EH (cell line): ENCODE measurements at places on chromosomes 7 and 10.

- DNase-seq: peak; percentile 45
Observed at GRCh38 chr10:30865141-30865926, 166.3 kb downstream of the ZNF438 start.

DNA sequence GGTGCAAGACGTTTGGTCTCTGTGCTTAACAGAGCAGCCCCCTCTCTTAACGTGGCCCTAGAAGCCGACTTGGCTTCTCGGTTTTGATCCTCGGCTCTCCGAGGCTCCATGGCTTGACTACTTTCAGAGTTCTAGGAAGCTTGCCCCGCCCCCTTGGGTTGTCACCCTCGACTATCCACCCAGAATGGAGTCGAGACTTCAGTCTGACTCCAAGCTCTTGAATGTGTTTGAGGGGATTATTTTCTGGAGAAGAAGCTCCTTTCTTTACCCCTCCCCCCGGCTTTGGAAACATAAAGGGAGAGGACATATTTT lies 448 bp downstream of the SEC24C start:
- peak; percentile 76 for DNase-seq

DNA sequence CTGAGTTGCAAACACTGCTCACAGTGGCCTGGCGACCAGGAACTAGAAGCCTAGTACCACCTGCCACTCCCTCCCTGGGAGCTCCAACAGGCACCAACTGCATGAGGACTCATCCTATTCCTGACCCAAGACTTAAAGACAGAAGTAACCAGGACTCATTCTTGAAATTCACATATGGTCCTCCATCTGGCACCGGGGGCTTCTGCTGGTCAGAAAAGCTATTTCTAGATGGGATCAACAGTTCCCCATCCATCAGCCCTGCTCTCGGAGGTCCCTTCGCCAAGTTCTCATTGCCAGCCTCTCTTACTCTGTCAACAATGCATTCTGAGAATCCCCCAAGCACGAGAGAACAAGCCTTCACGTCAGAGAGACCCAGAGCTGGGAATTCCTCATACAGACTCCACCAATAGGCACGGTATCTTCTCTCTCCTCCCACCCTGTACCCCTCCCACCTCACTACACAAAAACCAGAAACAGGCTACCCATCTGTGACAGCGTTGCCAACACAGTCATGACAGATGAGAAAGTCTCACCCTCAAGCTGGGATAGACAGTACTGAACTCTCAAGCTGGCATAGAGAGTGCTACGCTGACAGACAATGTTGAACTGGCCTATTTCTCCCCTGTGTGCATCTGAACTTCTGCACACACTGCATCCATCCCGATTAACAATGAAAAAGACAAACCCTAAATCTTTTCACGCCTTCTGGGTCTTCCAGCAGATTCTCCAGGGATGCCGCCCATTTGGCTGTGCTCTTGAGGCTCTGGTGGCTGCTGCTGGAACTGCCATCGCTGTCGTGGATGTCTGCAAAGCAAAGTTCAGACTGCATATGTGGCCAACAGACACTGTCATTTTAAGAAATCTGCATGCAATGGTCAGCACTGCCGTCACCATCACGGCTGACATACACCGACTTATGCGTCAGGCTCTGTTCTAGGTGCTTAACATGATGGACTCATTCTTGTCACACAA lies 15.6 kb downstream of the RGS10 start:
- no peak for DNase-seq

GRCh38 chr10:106573106-106573505 lies 591.4 kb downstream of the SORCS1 start:
- peak; percentile 90 for DNase-seq

DNA sequence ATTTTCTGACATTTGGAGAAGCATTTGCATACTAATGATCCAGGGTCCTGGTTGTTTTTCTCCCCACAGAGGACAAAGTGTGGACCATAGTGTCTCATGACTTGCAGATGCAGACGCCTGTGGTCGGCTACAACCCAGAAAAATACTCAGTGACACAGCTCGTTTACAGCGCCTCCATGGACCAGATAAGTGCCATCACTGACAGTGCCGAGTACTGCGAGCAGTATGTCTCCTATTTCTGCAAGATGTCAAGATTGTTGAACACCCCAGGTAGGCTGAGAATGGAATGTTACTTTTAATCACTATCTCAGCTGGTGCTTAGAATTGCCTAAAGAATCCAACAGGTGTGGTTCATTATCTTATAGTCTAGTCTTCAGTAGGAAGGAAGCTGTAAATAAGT lies 951.5 kb upstream of the C7orf33 start:
- no peak for DNase-seq
